ENCODE measurements at places on chromosomes 16 and 17. TPM values are rescaled to one million over a fixed set of nuclear protein-coding genes. Genes with fewer than 3 reads are reported as not detected.

Gene VAT1L
- 9.3 TPM for total RNA-seq

Gene PIK3R5
- total RNA-seq, result 18.5 TPM

Gene JPH3
- 0.21 TPM for total RNA-seq

- no peaks in the 10 kb centered on the region for H3K4me1 ChIP-seq
- H3K36me3 ChIP-seq, result no peaks in the 10 kb centered on the region
- no peak for DNase-seq
- H3K27ac ChIP-seq, result no peak overlapping the region
- H3K27me3 ChIP-seq, result no peaks in the 10 kb centered on the region
- no peak overlapping the region for H3K4me3 ChIP-seq
Observed at GRCh38 chr16:64452446-64452845, 669.4 kb downstream of the CDH11 start.

- no peak overlapping the region for H3K4me3 ChIP-seq
- H3K36me3 ChIP-seq, result no peaks in the 10 kb centered on the region
- no peaks in the 10 kb centered on the region for H3K4me1 ChIP-seq
- H3K27me3 ChIP-seq, result no peaks in the 10 kb centered on the region
Observed at GRCh38 chr16:85394456-85395206, 218.5 kb upstream of the GSE1 start.

Measured in aorta (tissue), 5 donors.